ENCODE measurements at places on chromosomes 16 and 17. TPM values are rescaled to one million over a fixed set of nuclear protein-coding genes. Genes with fewer than 3 reads are reported as not detected.

MAPK7 gene
- total RNA-seq: 30.7 TPM

GLIS2 gene
- total RNA-seq: 10.1 TPM

KRTAP4-5 gene
- total RNA-seq: not detected

KIF2B gene
- not detected for total RNA-seq

CRYM gene
- total RNA-seq: not detected

CYLD gene
- total RNA-seq: 21.5 TPM

CTRB1 gene
- total RNA-seq: not detected

BORCS6 gene
- 9.0 TPM for total RNA-seq

NDUFAF8 gene
- 69.9 TPM for total RNA-seq

- DNase-seq: no peak
Measured at GRCh38 chr17:4005296-4006164, 41.3 kb upstream of the ATP2A3 start.

- DNase-seq: no peak
Measured at GRCh38 chr16:57016831-57017230, 27.5 kb downstream of the NLRC5 start.

- DNase-seq: no peak
Measured at GRCh38 chr17:81245665-81246342, 6.7 kb downstream of the NDUFAF8 start.

- DNase-seq: peak; percentile 71
Measured at GRCh38 chr17:8125154-8125946, 1.4 kb upstream of the HES7 start.

GRCh38 chr16:68793401-68793857, 49.9 kb upstream of the TANGO6 start:
- no peak for DNase-seq

DNA sequence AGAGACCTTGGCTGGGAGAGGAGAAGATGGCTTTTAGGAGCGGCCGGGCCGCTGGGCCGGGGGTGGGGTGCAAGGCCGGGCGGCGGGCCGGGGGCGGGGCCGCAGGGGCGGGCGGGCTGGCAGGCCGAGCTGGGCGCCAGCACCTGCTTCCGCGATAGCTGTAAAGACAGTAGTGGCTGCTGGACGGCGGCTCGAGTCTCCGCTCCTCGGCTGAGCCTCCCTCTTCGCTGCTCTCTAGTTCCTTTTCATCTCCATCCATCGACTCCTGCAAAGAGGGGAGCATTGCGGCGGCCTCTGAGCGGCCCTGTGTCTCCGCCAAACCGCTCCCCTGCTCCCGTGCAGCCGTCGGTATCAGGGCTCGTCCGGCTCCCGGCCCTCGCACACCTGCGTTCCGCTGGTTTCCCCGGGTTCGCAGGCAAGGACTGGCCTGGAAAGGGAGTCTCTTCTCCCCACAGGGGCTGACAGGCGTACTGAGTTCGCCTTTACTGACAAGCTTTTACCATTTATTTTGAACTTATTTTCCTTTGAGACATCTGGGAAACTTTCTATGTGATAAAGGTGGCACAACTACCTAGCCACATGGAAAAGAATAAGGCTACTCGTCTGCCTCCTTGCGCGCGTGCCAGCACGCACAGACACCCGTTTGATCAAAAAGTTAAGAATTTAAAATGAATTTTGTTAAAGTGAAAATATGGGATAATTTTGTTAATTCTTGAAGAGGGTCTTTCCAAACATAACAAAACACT, at the start of gene C17orf75:
C17orf75 (minus strand) TSS at position 317 of the 746 bp plus-strand sequence; CDS start at position 283, 34 bp downstream.
- peak; percentile 73 for DNase-seq

GRCh38 chr16:49472598-49472997, 99.0 kb downstream of the C16orf78 start:
- DNase-seq: no peak

GRCh38 chr17:71168053-71168741, 952.6 kb upstream of the SOX9 start:
- no peak for DNase-seq

DNA sequence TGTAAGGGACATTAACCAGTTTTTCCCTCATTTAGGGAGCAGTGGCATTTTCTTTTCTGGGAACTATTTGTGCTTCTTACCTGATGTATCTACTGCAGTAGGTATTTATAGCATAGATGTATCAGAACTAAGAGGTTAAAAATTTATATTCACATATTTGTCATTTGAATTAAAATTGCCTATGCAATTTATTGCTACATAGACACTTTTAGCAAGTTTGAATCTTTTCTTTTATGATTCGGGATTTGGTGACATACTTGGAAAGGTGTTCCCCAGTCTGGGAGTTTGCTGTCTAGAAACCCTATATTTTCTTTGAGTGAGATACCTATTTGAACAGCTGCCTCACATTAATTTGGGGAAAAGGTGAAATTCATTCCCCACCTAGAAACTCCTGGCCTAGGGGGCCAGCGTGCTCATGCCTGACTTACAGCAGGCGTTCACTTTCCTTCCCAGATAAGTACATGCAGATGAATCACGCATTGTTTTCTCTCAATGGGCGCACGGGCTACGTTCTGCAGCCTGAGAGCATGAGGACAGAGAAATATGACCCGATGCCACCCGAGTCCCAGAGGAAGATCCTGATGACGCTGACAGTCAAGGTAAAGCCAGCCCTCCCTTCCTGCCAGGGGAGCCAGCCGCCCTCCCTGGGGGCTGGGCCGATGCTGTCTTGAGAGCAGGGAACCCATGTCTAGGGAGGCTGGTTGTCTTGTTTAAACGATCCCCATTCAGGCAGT, 73.8 kb downstream of the SDR42E1 start:
- DNase-seq: no peak

DNA sequence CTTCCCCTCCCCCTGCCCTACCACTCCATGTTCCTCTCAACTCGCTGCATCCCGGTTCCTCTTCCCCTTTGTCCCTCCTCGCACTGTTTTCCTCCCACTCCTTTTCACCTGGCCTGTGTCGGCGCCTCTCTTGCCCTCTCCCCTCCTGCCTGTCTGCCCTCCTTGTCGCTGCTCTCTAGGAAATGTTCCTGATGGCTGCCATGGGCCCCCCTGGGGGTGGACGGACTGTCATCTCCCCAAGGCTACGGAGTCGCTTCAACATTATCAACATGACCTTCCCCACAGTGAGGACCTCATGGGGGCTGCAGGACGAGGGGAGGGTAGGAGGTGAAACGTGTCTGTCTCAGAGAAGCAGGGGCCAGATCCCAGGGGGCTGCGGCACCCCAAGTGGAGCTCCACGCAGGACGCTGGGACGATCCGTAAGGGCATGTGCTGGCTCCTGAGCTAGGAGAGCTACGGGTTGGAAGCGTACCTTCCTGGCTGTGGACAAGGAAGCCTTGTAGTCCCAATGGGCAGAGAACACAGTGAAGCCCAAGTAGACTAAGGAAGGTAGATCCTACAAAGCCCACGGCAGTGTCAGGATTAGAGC, 39.8 kb upstream of the KDM6B start:
- DNase-seq: no peak

DNA sequence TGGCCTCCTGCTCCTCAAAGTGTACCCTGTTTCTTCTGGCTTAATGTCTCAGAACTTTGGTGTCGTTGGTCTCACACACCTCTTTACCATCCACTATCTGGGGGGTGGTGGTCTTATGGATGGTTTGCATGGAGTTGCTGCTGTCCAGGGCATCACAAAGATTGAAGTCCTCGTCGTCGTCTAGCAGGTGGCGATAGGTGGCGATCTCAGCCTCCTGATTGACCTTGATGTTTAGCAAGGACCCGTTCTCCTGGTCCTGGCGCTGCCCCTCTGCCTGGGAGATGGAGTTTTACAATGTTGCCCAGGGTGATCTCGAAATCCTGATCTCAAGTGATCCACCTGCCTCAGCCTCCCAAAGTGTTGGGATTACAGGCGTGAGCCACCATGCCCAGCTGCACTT, 31.1 kb upstream of the HELZ start:
- peak; percentile 31 for DNase-seq

DNA sequence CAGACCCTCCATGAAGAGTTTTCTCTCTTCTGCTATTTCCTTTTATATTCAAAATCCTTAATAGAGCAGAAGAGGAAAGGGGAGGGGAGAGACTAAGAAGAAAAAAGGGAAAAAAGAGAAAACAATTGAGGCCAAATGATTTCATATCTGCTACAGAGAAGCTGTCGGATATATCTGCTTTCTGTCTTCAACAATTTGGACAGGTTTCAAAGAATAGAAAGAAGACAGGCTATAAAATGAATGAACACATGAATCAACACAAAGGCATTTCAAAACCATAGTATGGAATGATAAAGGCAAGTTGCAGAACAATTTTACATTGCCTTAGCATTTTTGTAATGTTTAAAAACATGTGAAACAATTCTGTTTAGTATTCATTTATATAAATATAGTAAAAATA, 4.7 kb upstream of the CMTR2 start:
- DNase-seq: no peak

DNA sequence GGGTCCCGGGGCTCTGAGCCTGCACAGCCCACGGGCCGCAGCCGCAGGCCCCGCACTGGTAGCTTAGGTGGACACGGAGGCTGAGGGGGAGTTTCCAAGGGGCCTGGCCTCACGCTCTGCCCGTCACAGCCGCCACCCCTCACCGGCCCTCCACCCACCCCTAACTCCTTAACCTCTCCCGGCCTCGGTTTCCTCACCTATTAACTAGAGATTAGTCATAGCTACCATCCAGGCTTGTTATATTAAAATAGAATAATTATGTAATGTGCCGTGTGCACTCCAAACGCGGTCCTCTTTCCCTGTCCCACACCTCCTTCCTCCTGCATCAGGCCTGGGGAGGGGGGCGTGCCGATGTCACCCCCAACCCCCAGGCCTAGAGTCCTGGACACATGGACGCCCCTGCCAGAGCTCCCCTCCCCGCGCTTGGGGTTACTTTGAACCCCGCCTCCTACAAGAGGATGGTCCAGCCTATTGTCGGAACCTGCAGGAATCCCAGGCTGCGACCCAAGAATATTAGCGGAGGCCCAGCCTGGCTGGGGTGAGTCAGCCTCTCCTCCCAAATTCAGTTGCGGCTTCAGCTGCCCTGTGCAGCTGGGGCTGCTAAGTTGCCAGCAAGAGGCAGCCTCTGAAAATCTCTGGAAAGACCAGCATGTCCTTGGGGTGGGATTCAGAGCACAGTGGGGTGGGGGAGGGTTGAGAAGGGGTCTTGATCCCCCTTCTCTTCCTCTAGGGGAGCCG, 17.3 kb downstream of the SOCS3 start:
- peak; percentile 35 for DNase-seq

- DNase-seq: no peak
Measured at GRCh38 chr16:19066988-19067348, 446 bp upstream of the COQ7 start.

- DNase-seq: no peak
Measured at GRCh38 chr16:31430380-31431052, 2.4 kb upstream of the COX6A2 start.

DNA sequence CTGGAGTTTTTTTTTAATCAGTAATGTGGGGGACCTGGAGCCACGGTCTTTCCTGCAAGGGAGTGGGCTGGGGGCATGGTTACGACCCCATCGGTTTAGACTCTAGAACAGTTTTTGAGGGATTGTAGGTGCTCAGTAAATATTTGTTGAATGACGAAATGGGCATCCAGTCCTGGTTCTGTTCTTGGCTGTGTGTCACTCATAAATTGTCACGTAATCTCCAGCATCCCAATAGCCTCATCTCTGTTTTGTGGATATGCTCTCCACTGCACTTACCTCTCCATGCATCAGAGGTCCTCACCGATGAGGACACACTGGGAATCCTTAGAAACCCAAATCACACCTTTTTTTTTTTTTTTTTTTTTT, 497 bp upstream of the SLC38A7 start:
- no peak for DNase-seq

GRCh38 chr17:43599046-43599395, 52.9 kb upstream of the ETV4 start:
- no peak for DNase-seq

GRCh38 chr16:27486344-27486743, 63.4 kb downstream of the GTF3C1 start:
- no peak for DNase-seq

- no peak for DNase-seq
Measured at GRCh38 chr16:63185235-63185780, 1149.1 kb upstream of the CDH8 start.

- no peak for DNase-seq
Measured at GRCh38 chr17:3895354-3895753, 2.5 kb upstream of the CAMKK1 start.

GRCh38 chr17:8698162-8698971, 46.3 kb downstream of the CCDC42 start:
- peak; percentile 63 for DNase-seq

DNA sequence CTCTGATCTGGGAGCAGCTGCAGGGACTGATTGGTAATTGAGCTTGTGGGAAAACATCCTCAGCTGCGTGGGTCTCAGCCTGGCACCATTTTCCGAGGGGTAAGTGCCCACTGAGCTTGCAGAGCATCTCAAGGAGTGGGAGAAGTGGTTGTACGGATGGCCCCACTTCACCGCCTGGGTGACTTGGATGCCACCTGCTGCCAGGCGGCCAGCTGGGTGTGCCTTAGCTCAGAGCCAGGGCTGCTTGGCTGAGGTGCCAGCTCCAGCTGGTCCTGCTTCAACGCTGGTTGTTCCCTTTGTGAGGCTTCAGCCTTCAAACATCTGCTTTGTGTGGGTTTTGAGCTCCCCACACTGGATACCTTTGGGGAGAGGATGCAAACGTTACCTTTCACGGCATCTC, 482.7 kb upstream of the EEF2KMT start:
- no peak for DNase-seq

- DNase-seq: no peak
Measured at GRCh38 chr16:89050868-89051311, 42.8 kb upstream of the ACSF3 start.

- no peak for DNase-seq
Measured at GRCh38 chr16:65767125-65767524, 599.4 kb upstream of the CDH5 start.

DNA sequence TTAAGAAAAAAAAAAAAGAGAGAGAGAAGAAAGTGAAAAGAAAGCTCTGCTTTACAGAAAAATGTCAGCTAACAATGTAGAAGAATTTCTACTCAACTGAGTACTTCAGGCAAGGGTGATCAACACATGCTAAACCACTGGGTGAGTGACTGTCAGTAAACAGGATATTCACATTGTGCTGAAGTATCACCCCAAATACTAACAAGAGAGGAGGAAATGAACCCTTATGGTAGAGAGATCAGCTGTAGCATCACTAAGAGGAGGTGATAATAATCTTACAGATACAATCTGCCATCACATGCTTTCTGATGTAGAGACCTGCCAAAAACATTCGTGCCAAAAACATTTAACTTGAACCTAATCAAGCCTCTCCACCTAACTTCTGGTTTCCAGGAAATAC, 30.7 kb upstream of the ICAM2 start:
- no peak for DNase-seq

GRCh38 chr17:71011391-71011790, 842.1 kb downstream of the KCNJ2 start:
- DNase-seq: no peak

DNA sequence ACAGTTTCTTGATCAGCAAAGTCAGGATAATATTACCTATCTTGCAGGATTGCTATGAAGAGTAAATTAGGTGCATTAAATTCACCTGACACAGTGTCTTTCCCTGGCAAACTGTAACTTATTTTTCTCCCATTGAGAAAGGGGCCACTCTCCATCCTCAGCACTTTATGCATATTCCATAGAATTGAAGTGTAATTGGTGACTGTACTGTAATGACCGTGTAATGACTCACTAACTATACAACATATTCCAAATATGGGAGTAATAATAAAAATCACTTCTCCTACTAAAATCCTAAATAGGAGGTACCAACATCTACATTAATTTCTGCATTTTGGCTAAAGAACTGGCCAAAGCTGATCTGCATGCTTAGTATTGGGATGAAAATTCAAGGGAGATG, 141.9 kb upstream of the NOG start:
- DNase-seq: no peak
